ENCODE measurements at places on chromosomes 2 and 18. TPM values are rescaled to one million over a fixed set of nuclear protein-coding genes. Genes with fewer than 3 reads are reported as not detected.

- no peak overlapping the region for H3K4me3 ChIP-seq
- DNase-seq: peak; percentile 72
- H3K27ac ChIP-seq: no peak overlapping the region
- H3K27me3 ChIP-seq: no peaks in the 10 kb centered on the region
- H3K4me1 ChIP-seq: peaks cover 6% of the 10 kb centered on the region
Measured at GRCh38 chr2:209872675-209873074, 101.0 kb downstream of the UNC80 start.

DNA sequence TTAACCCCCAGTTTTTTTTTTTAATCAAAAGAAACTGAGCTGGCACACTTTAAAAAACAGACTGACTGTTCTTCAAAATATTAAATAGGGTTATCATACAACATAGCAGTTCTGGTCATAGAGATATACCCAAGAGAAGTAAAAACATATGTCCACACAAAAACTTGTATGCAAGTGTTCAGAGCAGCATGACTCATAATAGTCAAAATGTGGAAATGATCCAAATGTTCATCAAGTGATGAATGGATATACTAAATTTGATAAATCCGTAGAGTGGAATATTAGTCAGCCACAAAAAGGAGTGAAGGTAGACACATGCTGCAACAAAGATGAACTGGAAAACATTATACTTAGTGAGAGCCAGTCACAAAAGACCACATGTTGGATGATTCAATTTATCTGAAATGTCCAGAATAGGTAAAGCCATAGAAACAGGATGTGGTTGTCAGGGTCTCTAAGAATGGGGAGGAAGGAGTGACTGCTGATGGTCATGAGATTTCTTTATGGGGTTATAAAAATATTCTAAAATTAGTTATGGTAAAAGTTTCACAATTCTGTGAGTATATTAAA is 5.1 kb downstream of the SMIM21 start:
- H3K27ac ChIP-seq: no peak overlapping the region
- H3K4me3 ChIP-seq: no peak overlapping the region
- no peak for DNase-seq
- no peaks in the 10 kb centered on the region for H3K4me1 ChIP-seq
- H3K36me3 ChIP-seq: no peaks in the 10 kb centered on the region
- peaks cover 48% of the 10 kb centered on the region for H3K27me3 ChIP-seq

- H3K27me3 ChIP-seq: no peaks in the 10 kb centered on the region
- DNase-seq: peak; percentile 60
- H3K4me3 ChIP-seq: no peak overlapping the region
- H3K36me3 ChIP-seq: no peaks in the 10 kb centered on the region
Measured at GRCh38 chr18:48956356-48956755, 5.6 kb upstream of the SMAD7 start.

Gene TPO
- not detected for total RNA-seq

DNA sequence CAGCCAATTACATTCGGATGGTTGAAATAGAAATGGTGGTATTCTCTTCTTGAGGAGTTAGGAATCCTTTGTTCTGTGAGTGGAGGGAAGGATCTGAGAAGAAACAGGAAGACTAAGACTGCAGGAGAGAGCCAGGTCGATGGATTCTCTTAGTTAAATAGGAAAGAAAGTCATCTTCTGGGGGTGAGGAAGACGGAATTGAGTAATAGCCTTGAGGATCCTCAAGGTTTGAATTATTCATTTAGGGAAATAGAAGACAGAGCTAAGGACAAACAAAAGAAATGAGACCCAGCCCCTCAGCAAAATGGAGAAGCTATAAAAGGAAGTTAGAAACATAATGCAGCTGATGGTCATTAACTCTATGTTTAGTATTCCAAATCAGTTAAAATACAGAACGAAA is 1.8 kb downstream of the LAPTM4A start:
- peak overlapping the region; percentile 85 for H3K4me3 ChIP-seq
- DNase-seq: no peak
- H3K27me3 ChIP-seq: no peaks in the 10 kb centered on the region
- peak overlapping the region; percentile 94 for H3K27ac ChIP-seq

GRCh38 chr18:22702806-22703205 is 230.3 kb upstream of the RBBP8 start:
- no peak overlapping the region for H3K27ac ChIP-seq
- DNase-seq: no peak
- H3K4me1 ChIP-seq: no peaks in the 10 kb centered on the region
- H3K4me3 ChIP-seq: no peak overlapping the region

DNA sequence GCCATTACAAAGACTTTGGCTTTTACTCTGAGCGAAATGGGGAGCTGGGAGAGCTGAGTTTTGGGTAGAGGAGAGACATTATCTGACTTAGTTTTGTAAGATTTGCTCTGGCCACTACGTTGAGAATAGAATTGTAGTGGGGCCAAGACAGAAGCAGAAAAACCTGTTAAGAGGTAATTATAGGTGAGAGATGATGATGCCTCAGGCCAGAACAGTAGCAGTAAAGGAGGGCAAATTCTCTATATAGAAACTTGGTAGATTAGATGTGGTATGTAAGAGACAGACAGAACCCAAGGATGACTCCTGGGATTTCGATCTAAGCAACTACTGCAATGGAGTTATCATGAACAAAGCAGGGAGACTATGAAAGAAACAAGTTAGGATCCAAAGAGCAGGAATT is 17.4 kb upstream of the CREB1 start:
- H3K36me3 ChIP-seq: no peaks in the 10 kb centered on the region
- peaks cover 34% of the 10 kb centered on the region for H3K4me1 ChIP-seq
- H3K27ac ChIP-seq: peak overlapping the region; percentile 77
- no peaks in the 10 kb centered on the region for H3K27me3 ChIP-seq
- peak overlapping the region; percentile 18 for H3K4me3 ChIP-seq

Gene STARD6
- not detected for total RNA-seq

Gene UGT1A3
- 67.1 TPM for total RNA-seq

Gene FAM228B
- total RNA-seq: 20.7 TPM

Gene DNER
- 0.28 TPM for total RNA-seq

Gene MAP3K19
- total RNA-seq: not detected

- peak; percentile 42 for DNase-seq
- H3K27ac ChIP-seq: no peak overlapping the region
Measured at GRCh38 chr2:27828305-27828704, 56.8 kb downstream of the MRPL33 start.

Gene WIPF1
- 1.3 TPM for total RNA-seq

Gene SLC14A1
- total RNA-seq: not detected

Gene FAP
- not detected for total RNA-seq

DNA sequence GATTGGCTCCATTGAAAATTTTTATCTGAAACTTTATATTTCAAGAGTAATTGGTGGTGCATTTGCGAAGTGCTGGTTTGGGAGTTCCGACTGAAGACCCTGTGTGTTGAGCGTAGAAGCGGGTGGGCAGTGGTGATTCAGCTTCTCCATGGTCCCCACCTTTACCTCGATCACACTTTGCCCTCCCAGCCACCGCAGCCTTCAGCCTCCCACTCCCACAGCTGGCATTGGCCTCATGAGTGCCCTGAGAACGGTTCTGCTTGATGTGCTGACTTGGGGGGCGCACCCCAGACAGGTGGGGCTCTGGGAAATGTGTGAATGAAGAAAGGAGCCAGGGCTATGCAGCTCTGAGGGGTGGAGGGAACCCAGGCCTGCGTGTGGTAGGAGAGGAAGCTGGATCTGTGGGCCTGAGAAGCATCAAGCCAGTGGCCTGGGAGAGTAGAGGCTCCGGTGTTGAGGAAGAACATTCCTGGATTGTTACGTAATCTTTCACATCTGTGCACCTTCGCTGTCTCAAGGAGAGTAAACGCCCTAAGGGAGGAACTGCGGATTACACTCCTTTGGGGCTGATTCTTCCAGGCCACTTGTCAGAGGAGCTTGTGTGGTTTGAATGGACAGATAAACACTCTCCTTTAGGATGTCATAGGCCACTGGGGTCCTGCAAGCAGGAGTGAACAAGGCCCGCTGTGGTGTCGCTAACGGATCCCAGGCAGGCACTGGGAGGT is 83.8 kb downstream of the NPAS2 start:
- peak overlapping the region; percentile 93 for H3K27ac ChIP-seq
- peaks cover 60% of the 10 kb centered on the region for H3K4me1 ChIP-seq
- DNase-seq: peak; percentile 95
- H3K36me3 ChIP-seq: peaks cover 39% of the 10 kb centered on the region

Gene POMC
- not detected for total RNA-seq

DNA sequence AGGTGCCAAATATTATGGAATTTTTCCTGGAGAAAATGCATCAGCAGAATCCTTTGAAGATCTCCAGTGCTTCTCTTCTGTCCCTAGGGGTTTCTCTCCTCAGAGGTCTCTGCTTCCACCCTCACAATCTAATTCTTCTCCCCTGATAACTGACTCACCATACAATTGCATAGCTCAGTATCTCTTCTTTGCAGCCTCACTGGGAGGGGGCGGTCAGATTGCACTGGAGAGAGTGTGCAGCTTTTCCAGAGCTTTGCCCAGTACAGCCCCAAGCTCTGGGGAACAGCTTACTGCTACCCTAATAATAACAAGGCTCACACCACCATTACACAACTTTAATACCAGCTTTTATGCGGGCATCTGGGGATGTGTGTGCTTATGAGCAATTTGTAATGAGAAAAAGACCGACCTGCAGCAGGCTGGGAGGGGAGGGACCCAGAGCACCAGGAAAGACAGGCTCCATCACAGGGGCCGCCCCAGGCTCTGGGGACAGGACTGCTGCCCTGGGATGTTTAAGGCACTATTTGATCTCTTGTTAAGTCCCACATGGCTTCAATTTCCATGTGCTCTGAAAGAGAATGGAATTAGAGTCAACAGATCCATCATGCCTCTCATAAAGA is 276.6 kb upstream of the SIX2 start:
- H3K27me3 ChIP-seq: no peaks in the 10 kb centered on the region
- DNase-seq: no peak
- H3K27ac ChIP-seq: peak overlapping the region; percentile 94
- no peaks in the 10 kb centered on the region for H3K36me3 ChIP-seq
- H3K4me1 ChIP-seq: peaks cover 64% of the 10 kb centered on the region

Data from PC-9 (cell line).